ENCODE measurements at places on chromosomes 12 and 14. TPM values are rescaled to one million over a fixed set of nuclear protein-coding genes. Genes with fewer than 3 reads are reported as not detected.

GRCh38 chr14:67778792-67779191 lies 37.6 kb downstream of the ZFYVE26 start:
- DNase-seq, result no peak
- H3K4me3 ChIP-seq, result no peak overlapping the region
- H3K4me1 ChIP-seq, result no peaks in the 10 kb centered on the region

DNA sequence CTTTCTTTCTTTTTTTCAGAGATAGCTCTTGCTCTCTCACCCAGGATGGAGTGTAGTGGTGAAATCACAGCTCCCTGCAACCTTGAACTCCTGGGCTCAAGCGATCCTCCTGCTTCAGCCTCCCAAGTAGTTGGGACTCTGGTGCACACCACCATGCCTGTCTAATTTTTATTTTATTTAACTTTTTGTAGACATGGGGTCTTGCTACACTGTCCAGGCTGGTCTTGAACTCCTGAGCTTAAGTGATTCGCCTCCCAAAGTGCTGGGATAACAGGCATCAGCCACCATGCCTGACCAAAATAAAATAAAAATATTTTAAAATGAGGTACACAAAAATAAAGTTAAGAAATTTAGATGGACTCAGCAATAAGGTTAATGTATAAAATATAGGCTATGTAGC lies 5.1 kb upstream of the LEMD3 start:
- no peaks in the 10 kb centered on the region for H3K4me1 ChIP-seq
- DNase-seq, result no peak
- H3K27ac ChIP-seq, result no peak overlapping the region
- H3K4me3 ChIP-seq, result no peak overlapping the region
- no peaks in the 10 kb centered on the region for H3K36me3 ChIP-seq

GRCh38 chr14:67636361-67636919 lies 16.7 kb downstream of the ARG2 start:
- no peak overlapping the region for H3K27ac ChIP-seq
- H3K4me3 ChIP-seq, result no peak overlapping the region
- peak; percentile 8 for DNase-seq
- no peaks in the 10 kb centered on the region for H3K27me3 ChIP-seq
- H3K4me1 ChIP-seq, result no peaks in the 10 kb centered on the region

GRCh38 chr14:22979748-22980392 lies 2.5 kb downstream of the AJUBA start:
- peak overlapping the region; percentile 80 for H3K27ac ChIP-seq
- H3K4me1 ChIP-seq, result peaks cover 37% of the 10 kb centered on the region
- no peaks in the 10 kb centered on the region for H3K36me3 ChIP-seq
- DNase-seq, result no peak
- H3K4me3 ChIP-seq, result peak overlapping the region; percentile 73

GRCh38 chr12:70367258-70368141 lies 1.4 kb downstream of the KCNMB4 start:
- peak overlapping the region; percentile 67 for H3K27ac ChIP-seq
- peaks cover 12% of the 10 kb centered on the region for H3K27me3 ChIP-seq
- no peaks in the 10 kb centered on the region for H3K36me3 ChIP-seq

- no peak for DNase-seq
- H3K36me3 ChIP-seq, result no peaks in the 10 kb centered on the region
- no peak overlapping the region for H3K27ac ChIP-seq
- H3K27me3 ChIP-seq, result no peaks in the 10 kb centered on the region
These were observed 49.5 kb downstream of the TSPAN19 start for GRCh38 chr12:84986586-84986985.

- no peak for DNase-seq
- H3K27me3 ChIP-seq, result no peaks in the 10 kb centered on the region
- no peak overlapping the region for H3K27ac ChIP-seq
These were observed 48.9 kb downstream of the SERPINA10 start for GRCh38 chr14:94244182-94244581.

GRCh38 chr14:57883061-57883460 lies 17.2 kb upstream of the SLC35F4 start:
- H3K27me3 ChIP-seq, result no peaks in the 10 kb centered on the region
- DNase-seq, result no peak
- no peaks in the 10 kb centered on the region for H3K36me3 ChIP-seq
- H3K4me1 ChIP-seq, result no peaks in the 10 kb centered on the region
- no peak overlapping the region for H3K27ac ChIP-seq

DNA sequence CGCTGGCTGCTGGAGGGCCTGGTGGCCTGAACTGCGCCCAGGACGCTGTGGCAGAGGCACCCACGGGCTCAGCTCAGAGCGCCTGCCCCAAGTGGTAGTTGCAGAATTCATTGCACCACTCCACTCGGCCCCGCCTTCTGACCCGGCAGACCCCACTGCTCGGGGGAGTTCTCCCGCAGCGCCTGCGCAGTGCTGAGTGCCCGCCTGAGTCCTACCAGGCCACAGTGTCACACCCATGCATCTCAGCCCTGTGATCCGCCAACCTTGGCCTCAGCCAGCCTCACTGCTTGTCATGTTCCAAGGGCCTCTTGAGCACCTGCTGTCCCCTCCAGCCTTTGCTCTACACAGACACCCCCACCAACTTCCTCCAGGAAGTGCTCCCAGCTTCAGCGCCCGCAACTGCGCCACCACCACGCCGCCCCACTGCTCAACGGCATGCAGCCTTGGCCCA lies 12.2 kb downstream of the DEGS2 start:
- no peak overlapping the region for H3K27ac ChIP-seq
- H3K27me3 ChIP-seq, result no peaks in the 10 kb centered on the region

DNA sequence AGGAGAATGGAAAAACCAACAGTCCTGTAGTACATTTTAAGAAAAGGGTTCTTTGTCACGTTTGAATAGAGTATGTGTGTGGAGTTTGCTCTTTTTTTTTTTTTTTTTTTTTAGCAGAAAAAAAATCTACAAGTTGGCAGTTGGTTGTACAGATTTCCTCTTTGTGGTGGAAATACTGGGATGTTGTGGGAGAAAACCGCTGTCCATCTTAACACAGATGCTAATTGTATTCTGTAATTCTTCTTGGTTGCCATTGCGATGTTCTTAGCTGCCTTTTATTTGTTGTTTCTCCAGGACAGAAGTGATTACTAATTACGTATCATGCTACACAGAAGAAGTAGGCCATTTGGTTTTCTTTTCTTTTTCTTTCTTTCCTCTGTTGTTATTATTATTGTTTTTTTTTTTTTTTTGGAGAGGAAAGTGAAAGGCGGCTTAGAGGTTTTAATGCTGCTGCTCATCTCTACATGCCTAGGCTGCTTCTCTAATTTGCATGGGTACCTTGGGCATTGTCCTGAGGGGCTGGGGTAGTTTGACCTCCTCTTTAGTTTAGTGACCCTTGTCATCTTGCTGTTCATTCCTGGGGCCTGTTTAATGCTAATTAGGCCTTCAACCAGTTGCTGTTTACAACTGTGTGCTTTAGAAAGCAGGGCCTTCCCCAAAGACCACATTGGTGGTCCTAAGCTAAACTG lies 94.7 kb downstream of the TMTC2 start:
- no peak overlapping the region for H3K27ac ChIP-seq
- no peak overlapping the region for H3K4me3 ChIP-seq
- no peaks in the 10 kb centered on the region for H3K27me3 ChIP-seq
- no peaks in the 10 kb centered on the region for H3K36me3 ChIP-seq

GRCh38 chr12:107917912-107918800 lies 143.7 kb downstream of the ASCL4 start:
- no peak overlapping the region for H3K4me3 ChIP-seq
- H3K36me3 ChIP-seq, result no peaks in the 10 kb centered on the region
- no peak overlapping the region for H3K27ac ChIP-seq
- H3K27me3 ChIP-seq, result no peaks in the 10 kb centered on the region

DNA sequence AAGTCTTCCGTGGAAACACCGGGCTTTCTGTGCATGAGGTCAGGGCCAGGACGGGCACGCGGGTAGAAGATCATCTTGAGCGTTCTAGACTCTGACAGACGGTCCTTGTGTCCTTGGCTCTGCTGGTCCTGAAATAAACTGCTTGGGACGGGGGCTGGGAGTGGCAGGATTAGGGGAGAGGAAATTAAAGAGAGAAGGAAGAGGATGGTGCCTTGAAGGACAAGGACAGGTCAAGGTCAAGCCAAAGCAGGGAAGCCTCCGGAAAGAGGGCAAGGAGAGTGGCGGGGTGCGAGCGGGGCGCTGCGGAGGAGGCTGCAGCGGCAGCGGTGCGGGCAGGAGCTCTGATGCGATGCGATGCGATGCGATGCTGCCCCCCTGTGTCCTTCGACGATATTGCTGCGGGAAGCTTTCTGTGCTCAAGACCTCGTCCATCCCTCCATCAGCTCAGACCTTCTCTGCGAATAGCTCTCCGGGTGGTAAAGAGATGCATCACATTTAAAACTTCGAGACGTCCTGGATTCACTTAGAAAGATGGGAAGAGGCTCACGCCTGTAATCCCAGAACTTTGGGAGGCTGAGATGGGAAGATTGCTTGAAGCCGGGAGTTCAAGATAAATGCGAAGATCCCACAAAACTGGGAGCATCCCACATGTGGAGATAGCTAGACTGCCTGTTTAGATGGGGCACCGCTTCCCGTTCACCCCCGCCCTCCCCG lies 110.1 kb upstream of the TMEM132D start:
- H3K36me3 ChIP-seq, result no peaks in the 10 kb centered on the region
- peak; percentile 89 for DNase-seq
- H3K27ac ChIP-seq, result no peak overlapping the region

DNA sequence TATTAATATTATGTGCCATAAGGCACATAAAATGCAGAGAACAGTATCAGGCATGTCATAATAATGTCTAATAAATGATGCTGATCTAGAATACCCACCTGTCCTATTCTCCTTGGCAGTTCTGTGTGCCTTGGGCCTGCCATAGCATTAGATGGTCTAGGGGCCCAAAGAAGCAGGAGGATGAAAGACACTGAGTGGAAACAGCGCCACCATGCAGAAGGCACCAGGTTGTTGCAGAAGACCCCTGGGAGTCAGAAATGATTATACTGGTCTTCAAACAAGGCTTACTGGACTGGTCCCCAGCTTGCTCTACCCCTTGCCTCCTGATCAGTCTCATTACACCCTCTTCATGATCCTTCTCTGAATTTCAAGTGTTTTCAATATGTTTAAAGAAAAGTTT lies 353.3 kb downstream of the GRIN2B start:
- H3K4me1 ChIP-seq, result no peaks in the 10 kb centered on the region
- no peaks in the 10 kb centered on the region for H3K27me3 ChIP-seq
- no peak overlapping the region for H3K4me3 ChIP-seq
- no peak for DNase-seq

GRCh38 chr12:777550-778047 lies 25.2 kb downstream of the WNK1 start:
- no peaks in the 10 kb centered on the region for H3K36me3 ChIP-seq
- H3K27me3 ChIP-seq, result no peaks in the 10 kb centered on the region
- peaks cover 9% of the 10 kb centered on the region for H3K4me1 ChIP-seq
- DNase-seq, result no peak
- H3K4me3 ChIP-seq, result no peak overlapping the region

- H3K36me3 ChIP-seq, result no peaks in the 10 kb centered on the region
- no peaks in the 10 kb centered on the region for H3K27me3 ChIP-seq
- no peak for DNase-seq
- no peak overlapping the region for H3K27ac ChIP-seq
These were observed 55.5 kb upstream of the AVPR1A start for GRCh38 chr12:63206494-63206893.

- no peak overlapping the region for H3K27ac ChIP-seq
- H3K27me3 ChIP-seq, result no peaks in the 10 kb centered on the region
- DNase-seq, result peak; percentile 23
- peaks cover 5% of the 10 kb centered on the region for H3K4me1 ChIP-seq
- no peaks in the 10 kb centered on the region for H3K36me3 ChIP-seq
- H3K4me3 ChIP-seq, result no peak overlapping the region
These were observed 43.5 kb upstream of the P2RX7 start for GRCh38 chr12:121089031-121089812.

IL31 gene
- total RNA-seq, result not detected

HOXC10 gene
- total RNA-seq, result 50.7 TPM

ELK3 gene
- 59.5 TPM for total RNA-seq

HOXC12 gene
- not detected for total RNA-seq

ALDH2 gene
- total RNA-seq, result 178 TPM

CIROP gene
- not detected for total RNA-seq

All from kidney (tissue), 22 donors.